ENCODE measurements at places on chromosomes 2 and 18.

- DNase-seq = no peak
Measured at GRCh38 chr2:107542314-107542740, 284.4 kb upstream of the RGPD4 start.

DNA sequence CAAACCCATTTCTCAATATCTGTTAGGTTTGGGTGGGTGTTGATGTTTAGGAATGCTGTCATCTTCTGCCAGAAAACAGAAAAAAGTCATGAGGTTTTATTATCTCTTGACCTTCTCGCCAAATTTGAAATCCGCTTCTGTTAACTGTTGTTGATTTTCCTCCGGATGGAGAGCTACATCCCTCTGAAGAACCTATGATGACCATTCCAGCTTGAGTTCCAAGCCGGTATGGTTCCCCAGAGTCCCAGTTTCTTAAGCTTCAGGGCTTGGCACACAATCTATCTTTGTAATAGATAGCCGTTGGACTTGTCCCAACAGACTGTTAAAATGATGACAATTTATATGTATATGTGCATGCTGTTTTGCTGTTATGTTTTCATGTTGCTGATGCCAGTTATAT, 1201.0 kb downstream of the LRP1B start:
- DNase-seq = no peak

- DNase-seq = no peak
Measured at GRCh38 chr2:128724547-128724946, 405.9 kb upstream of the HS6ST1 start.

- DNase-seq = no peak
Measured at GRCh38 chr2:168075446-168075845, 171.9 kb downstream of the STK39 start.

GRCh38 chr2:69242651-69243051, 144.4 kb downstream of the GFPT1 start:
- DNase-seq = no peak

DNA sequence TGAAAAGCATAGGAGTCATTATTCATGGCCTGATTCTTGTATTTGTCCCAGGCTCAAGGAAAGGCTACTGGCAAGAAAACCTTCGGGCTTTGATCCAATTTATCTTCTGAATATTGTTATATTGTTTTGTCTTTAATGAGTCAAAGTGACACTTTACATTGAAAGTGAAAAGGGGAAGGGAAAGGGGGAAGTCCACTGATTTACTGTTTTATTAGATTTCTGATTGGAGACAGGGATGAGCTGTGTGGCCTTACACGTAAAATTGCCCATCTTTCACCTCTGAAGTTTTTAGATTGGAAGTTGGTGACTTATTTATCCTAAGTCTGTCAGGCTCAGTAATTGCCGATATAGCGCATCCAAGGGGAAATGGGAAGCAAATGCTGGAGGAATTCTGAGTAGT, 843.8 kb upstream of the LRRTM1 start:
- no peak for DNase-seq

- no peak for DNase-seq
Measured at GRCh38 chr2:219158586-219158985, 2.0 kb downstream of the NHEJ1 start.

- no peak for DNase-seq
Measured at GRCh38 chr2:63544017-63544627, 44.2 kb downstream of the WDPCP start.

GRCh38 chr2:47067788-47068407, 87.2 kb downstream of the STPG4 start:
- DNase-seq = no peak

DNA sequence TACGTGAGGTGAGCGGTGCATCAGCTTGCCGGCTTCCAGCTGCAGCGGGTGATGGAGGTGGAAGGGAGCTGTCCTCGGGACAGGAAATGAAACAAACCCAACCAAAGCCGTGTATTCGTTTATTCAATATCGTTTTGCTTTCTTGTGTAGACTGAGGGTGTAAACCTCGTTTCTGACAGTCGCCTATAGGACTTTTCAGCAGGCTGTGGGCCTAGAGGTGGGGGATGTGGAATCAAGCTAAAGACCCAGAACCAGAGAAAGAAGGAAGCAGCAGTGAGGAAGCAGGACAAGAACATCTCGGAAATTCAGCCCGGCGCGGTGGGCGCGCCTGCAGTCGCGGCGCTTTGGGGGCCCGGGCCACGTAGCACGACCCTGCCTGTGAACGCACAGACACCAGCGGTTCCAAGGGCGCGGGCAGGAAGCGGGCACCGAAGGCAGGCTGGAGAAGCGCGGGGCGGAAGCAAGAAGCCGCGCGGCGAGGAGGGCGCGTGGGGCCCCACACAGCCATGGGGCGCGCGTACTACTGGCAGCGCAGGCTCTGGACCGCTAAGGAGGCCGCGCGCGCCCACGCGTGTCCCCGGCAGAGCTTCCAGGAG, 755 bp upstream of the ATP9B start:
- peak; percentile 28 for DNase-seq

DNA sequence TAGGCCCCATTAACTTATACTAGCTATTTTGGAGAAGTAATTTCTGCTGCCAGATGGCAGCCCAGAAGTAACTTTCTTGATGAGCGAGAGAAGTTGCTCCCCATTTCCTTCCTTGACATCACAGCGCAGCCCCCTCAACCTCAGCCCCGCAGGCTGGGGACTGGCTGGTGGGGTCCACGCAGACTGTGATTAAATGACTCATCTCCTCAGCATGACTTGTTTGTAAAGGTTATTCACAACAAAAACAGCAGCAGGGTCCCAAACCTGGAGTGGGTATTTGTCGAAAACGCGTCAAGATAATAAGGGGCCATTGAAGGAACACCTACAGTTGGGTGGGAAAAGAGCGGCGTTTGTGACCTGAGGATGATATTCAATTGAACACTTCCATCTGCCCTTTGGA, 120.6 kb downstream of the TXNL1 start:
- no peak for DNase-seq

DNA sequence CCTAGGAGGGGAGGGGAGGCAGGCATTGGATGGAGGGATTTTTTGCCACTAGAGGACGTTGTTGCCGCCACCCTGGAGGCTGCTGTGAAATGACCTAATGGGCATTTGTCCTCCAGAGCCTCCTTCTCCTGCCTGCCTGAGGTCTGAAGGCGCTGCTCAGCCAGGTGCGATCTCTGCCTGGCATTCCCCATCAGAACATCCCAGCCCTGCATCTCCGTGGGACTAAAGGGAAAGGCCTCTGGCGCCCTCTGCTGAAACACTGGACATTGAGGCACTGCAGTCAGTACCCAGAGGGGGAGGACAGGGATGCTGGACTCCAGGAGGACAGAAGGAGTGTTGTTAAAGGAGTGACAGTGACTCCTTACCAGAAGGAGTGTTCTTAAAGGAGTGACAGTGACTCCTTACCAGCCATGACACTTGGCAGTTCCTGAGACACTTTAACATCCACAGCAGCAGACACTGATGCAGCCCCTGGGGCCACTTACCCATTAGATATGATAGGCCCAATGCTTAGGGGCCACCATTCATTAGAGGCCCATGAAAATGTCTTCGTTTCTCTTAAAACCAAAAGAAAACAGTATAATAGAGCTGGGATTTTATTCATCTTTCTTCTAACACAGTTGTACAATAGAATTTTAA, 17.0 kb downstream of the THNSL2 start:
- peak; percentile 9 for DNase-seq

DNA sequence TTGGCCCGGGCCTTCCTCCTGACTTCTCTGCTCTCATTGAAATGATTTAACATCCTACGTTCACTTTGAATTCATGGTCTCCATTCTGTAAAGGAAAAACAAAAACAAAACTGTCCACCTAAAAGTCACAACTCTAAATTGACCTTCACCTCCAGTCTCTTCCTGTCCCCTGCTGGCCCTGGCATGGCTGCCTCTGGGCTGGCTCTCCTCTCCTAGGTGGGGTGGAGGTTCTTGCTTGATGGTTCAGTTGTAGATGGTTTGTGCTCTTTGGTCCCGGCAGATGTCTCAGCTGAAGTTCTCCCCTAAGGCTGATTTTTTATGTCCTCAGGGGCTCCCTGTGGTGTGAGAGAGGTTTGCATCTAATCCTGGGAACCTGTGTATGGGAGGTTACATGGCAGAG, 121.1 kb downstream of the ACKR3 start:
- no peak for DNase-seq

DNA sequence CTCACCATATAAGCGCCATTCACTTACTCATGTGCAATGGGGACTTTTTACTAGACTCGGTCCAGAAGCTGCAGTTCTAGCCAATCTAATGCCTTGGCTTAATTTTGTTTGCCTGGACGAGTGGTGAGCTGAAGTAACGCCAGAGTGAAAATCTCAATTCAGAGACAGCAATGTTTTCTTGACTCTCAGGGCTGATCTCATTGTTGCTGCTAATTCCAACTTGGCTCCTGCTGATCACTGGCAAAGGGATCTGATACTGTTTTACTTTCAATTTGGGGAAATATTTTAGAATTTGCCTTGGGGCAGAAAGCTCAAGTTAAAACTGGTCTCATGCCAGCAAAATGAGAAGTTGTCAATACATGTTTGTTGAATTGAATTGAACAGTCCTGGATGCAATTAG, 906.6 kb upstream of the CDH2 start:
- no peak for DNase-seq

Data from activated CD4-positive, alpha-beta T cell treated with anti-CD3 and anti-CD28 coated beads, Interleukin-2, amount 50 U/mL, for 4 hours (primary cell).